ENCODE measurements at places on chromosomes 2 and 18.
A peak's percentile ranks its signal among the peaks of the same experiment; 100 is the strongest.

DNA sequence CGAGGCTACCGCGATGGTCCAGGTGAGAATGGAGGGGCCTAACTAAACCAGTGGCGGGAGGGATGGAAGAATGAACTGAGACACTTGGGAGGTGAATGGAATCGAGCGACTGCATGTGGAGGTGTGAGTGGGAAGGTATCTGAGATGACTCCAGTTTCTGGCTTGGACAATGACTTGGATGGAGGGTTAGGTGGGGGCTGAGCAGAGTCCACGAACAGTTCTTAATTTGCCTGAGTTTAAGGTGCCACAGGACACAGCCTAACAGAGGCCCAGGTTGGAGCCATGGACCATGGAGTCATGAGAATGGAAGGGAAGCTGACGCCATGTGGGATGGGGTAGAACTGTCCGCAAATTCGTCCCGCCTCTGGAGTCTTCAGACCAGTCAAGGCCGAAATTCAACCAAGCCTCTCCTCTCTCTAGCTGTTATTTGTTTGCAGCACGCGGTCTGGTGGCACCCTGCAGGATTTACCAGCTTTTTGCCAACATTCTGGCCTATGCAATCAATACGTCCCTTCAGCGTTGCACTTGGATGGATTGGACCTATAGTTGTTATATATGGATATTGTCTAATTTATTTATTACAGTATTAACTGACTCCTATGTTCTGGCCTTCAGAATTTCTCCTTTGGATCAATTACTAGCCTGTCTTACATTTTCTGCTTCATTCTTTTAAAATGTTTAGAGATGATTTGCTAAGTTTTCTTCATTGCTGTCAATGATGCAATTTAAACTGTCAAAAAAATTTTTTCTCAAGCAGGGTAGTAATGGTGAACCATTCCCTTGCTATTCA lies 940 bp upstream of the BOLA3 start:
- no peak for DNase-seq

DNA sequence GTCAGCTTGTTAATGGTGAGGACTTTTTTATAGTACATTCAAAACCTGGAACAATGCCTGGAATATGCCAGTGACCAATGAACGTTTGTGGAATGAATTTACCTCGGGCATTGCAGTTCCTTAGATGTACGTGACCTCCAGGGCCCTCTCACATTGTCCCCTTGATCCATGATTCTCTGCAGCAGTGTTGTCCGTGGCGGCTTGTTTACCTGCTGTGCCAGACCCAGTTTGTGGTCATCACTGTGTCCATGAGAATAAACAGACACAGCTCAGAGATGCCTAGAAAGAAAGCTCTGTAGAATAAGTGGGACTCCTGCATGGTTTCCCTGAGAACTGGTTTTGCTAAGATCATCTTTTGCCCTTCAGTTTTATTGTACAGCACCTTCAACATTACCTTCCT lies 1132.2 kb downstream of the DPP10 start:
- no peak for DNase-seq

- peak; percentile 64 for DNase-seq
Measured at GRCh38 chr2:98912221-98912851, 23.7 kb downstream of the CRACDL start.

GRCh38 chr2:59005836-59006615 lies 764.9 kb upstream of the FANCL start:
- DNase-seq: no peak

- no peak for DNase-seq
Measured at GRCh38 chr2:192051533-192051932, 143.2 kb downstream of the TMEFF2 start.

DNA sequence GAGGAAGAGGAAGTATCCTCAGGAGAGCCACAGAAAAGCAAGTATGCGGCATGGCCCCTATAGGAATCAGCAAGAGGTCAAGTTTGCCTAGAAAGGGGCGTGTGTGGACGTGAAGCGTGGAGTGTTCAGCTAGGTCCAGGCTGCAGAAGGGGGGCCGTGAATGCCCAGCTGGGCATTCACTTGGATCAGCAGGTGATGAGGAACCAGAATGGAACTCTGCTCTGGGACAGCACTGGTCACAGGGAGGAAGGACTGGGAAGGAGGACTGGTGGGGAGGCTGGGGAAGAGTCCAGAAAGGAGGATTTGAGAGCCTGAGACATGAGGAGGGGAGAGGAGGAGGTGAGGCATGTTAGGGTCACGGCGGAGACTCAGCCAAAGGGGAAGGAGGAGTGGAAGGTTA lies 19.8 kb downstream of the STAT1 start:
- no peak for DNase-seq

- DNase-seq: no peak
Measured at GRCh38 chr2:68798569-68798968, 64.0 kb downstream of the ARHGAP25 start.

GRCh38 chr2:78061301-78061700 lies 539.1 kb upstream of the LRRTM4 start:
- no peak for DNase-seq

GRCh38 chr2:234674781-234675201 lies 177.9 kb upstream of the ARL4C start:
- no peak for DNase-seq

GRCh38 chr2:5304640-5305039 lies 387.5 kb upstream of the SOX11 start:
- DNase-seq: no peak

- no peak for DNase-seq
Measured at GRCh38 chr2:147294825-147295392, 549.9 kb upstream of the ACVR2A start.

DNA sequence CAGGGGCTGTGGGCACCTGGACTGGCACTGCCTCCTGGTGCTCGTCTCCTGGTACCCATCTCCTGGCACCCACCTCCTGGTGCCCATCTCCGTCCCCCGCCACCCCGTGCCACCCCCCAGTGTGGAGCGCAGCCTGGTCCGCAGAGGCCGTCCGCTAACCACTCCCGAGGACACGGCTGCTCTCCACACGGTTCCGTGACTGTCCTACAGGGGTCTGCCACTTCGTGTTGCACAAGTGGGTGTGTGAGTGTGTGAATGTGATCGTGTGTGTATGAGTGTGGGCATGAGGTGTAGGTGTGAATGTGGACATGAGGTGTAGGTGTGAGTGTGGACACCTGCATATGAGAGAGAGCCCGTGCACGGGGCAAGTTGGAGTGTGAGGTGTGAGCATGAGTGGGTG lies 119.4 kb upstream of the HS6ST1 start:
- no peak for DNase-seq

- DNase-seq: peak; percentile 22
Measured at GRCh38 chr2:159202568-159203071, 83.9 kb downstream of the WDSUB1 start.

DNA sequence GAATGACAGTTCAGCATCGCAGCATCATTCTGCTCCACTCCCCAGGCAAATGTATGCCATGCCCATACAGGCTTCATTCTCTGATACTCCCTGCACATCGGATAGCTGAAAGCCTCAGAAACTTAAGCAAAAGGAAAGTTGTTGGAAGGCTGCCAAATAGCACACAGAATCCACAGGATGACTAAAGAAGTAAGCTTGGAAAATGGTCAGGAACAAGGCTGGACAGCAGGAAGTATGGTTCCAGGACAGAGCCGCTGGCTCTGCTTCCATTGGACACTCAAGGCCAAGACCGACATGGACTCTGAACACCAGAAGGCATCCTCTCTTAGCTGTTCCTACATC lies 256.5 kb downstream of the CDH20 start:
- no peak for DNase-seq

DNA sequence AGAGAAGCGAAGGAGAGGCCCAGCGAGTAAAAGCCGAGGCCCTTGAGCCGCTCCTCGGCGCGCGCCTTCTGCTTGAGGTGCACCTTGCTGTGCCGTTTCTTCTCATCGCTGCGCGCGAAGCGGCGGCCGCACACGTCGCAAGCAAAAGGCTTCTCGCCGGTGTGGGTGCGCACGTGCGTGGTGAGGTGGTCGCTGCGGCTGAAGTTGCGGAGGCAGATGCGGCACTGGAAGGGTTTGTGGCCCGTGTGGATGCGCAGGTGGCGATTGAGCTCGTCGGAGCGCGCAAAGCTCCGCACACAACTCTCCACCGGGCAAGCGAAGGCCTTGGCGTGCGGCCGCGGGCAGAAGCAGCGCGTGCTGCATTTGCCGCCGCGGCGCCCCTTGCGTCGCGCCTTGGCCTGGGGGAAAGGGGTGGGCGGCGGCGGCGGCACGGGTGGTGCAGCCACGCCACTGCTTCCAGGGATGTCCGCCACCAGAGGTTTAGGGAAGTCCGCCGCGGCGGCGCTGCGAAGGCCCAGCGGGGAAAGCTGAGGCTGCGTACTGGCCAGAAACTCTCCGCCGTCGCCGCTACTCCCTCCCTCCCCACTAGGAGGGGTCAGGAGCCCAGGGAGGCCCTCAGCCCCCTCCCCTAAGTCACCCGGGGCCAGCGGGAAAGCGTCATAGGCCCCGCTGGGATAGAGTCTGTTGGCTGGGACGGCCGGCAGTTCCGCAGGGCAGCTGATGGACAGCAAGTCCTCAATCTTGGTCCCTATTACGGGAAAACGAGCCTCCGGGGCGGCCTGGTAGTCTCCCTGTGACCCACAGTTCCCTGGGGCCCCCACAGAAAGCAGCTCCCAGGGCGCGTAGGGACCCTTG lies 1.7 kb downstream of the EGR4 start:
- DNase-seq: no peak

GRCh38 chr2:209582281-209582680 lies 158.4 kb downstream of the MAP2 start:
- no peak for DNase-seq

- no peak for DNase-seq
Measured at GRCh38 chr2:176261136-176261535, 8.1 kb upstream of the MTX2 start.

GRCh38 chr2:145690183-145690778 lies 1170.4 kb upstream of the ZEB2 start:
- no peak for DNase-seq

GRCh38 chr2:234998404-234999211 lies 46.8 kb downstream of the SH3BP4 start:
- no peak for DNase-seq

- no peak for DNase-seq
Measured at GRCh38 chr2:106565599-106565998, 78.4 kb downstream of the CD8B2 start.

DNA sequence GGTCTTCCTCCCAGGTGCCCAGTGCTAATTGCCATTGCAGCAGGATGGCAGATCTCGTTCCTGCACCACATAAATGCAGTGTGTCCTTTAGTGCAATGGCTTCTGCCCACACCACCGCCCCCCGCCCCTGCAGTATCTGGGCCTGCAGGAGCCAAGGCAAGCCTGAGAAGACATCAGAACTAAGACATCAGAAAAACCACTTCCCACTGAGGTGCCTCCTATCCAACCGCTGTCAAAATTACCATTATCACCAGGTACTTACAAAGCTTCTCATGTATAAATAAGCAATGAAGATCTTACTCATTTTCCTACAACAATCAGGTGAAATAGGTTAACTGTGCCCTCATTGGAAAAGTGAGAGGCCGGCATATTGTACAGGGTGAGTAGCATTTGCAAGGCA lies 228.8 kb downstream of the FBXO15 start:
- DNase-seq: no peak

GRCh38 chr2:30315391-30316063 lies 84.2 kb downstream of the LBH start:
- no peak for DNase-seq

DNA sequence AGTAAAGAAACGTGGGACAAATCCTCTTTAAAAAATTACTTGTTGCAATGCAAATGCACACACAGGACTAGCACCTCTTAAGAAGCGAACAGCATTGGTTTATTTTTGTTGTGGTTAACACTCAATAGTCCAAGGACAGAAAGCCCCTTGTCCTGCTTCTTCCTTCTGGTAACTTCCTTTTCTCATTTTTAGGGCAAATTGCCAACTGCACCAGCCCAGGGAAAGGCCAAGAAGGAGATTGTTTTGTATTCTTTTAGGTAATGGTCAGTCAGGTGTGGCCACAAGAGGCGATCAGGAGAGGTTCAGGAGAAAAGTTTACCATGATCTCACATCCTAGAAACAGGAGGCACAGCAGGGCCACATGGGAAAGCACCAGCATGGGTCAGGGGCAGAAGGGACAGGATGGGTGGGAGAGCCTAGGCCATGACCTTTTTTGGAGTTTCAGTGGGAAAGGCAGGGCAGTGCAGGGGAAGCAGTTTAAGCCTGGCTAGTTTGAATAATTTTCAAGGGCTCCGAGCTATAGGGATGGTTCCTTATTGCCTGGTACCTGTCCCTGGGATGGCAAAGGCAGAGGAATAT lies 73.0 kb downstream of the CHRNA1 start:
- no peak for DNase-seq

DNA sequence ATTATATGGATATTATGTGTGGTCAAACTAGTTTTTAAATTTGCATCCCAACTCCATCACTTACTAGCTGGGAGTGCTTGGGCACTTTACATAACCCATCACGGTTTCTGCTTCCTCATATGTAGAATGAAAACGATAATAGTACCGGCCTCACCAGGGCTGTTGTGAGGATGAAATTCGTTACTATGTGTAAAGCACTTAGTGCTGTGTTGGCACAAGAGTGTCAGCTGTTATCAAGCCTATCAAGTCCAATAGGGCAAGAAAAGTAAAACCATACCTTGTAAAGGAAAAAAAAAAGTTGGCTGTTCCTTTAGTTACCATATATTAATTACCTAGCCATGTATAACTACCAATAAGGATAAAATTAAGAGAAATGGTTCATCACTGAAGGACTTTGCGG lies 65.4 kb downstream of the TET3 start:
- DNase-seq: no peak

GRCh38 chr2:211611061-211611518 lies 927.5 kb downstream of the ERBB4 start:
- DNase-seq: no peak

GRCh38 chr2:234372506-234372905 lies 124.4 kb downstream of the ARL4C start:
- DNase-seq: no peak

DNA sequence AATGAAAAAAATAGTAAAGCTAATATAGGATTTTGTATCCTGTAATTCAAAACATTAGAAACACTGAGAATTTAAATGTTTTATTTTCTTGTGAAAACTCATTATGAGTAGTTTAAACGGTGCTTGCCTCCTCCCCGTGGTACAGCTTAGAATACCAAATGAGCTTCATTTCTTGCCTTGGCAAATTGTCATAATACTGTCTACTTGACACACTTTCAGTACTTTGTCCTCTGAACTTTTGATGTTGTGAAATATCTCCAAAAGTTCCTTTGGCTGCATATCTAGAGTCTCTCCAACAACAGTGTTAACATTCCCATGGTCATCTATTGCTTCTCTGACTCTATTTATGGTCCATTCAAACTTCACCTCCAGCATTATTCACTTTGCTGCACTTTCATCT lies 61.9 kb upstream of the EPB41L5 start:
- DNase-seq: no peak

GRCh38 chr2:238102865-238103264 lies 2.7 kb downstream of the ESPNL start:
- DNase-seq: no peak

GRCh38 chr2:127771756-127772155 lies 39.2 kb downstream of the WDR33 start:
- DNase-seq: no peak

DNA sequence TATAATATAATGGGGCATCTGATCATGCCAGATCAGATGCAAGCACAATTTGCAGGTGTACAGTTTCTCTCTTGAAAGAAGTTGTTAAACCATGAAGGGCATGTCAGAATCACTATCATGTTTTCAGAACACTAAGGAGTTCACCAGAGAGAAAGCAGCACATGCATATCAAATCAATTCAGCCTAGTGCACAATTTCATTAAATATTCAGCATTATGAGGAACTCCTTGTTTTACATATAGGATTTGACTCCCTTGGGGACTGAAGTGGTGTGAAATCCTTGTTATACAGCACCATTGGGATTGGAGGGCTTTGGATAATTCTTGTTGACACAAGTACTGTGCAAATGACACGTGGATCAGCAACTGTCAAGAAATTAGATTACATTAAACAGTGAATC lies 562.1 kb upstream of the KLHL29 start:
- DNase-seq: no peak

- peak; percentile 23 for DNase-seq
Measured at GRCh38 chr2:232434091-232434490, 21.9 kb upstream of the ALPI start.

All from dorsolateral prefrontal cortex (tissue), 122 donors.